Left renal cortex interstitium (tissue), 4 donors: ENCODE measurements at places on chromosomes 2 and 18.

- DNase-seq: no peak
Observed at GRCh38 chr2:74255660-74256213, 57.3 kb downstream of the MTHFD2 start.

DNA sequence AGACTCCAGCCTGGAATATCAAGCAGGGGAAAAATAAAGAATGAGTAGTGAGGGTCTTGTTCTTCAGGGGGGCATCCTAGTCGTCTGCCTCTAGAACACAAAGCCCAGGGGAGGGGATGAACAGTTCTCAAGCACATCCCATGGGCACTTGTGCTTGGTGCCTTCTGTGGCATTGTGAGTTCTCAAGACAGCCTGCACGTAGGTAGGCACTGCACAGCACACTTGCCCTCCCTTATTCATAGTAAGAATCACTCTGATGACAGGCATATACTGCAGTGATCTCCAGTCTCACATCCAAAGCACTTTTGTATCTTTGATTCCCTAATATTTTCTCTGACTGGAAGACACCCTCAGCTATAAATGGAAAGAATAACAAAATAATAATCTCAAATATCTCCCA, 104.7 kb upstream of the CNGA3 start:
- DNase-seq: no peak

GRCh38 chr2:48235076-48235475, 294.9 kb upstream of the STON1 start:
- peak; percentile 37 for DNase-seq

GRCh38 chr2:30223413-30223874, 7.9 kb upstream of the LBH start:
- DNase-seq: no peak

GRCh38 chr2:223723954-223724411, 113.4 kb downstream of the AP1S3 start:
- no peak for DNase-seq

- no peak for DNase-seq
Observed at GRCh38 chr18:42072407-42072806, 117.4 kb downstream of the PIK3C3 start.
